ENCODE measurements at places on chromosomes 11 and 22.

GRCh38 chr11:61315260-61315659 lies 17.6 kb downstream of the DDB1 start:
- DNase-seq = no peak

DNA sequence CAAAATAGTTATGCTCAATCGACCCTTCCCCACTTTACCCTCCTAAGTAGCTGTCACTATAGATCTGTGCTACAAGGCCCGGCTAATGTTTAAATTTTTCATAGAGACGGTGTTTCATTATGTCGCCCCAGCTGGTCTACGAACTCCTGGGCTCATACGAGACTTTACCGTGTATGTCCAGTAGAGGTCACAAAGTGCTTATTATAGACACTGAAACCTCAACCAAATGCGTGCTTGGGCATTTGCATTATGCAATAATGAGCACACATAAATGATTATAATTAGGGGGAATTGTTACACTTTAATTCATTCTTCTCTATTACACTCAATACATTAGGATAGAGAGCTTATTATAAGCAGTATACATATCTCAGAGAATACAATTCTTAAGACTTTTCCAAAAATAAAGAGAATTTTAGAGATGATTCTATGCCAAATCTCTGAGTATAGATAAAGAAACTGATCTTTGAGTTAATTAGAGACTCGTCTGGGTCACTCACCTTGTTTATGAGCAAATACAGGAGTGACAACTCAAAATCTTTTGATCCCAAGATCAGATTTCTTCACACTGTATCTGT lies 12.5 kb upstream of the MRPL16 start:
- DNase-seq = no peak

GRCh38 chr11:95337175-95337957 lies 106.4 kb upstream of the SESN3 start:
- peak; percentile 18 for DNase-seq

GRCh38 chr11:37519781-37520180 lies 921.7 kb upstream of the RAG2 start:
- DNase-seq = no peak

Data from stimulated activated naive CD4-positive, alpha-beta T cell (primary cell).